ENCODE measurements at places on chromosomes 2 and 18.

DNA sequence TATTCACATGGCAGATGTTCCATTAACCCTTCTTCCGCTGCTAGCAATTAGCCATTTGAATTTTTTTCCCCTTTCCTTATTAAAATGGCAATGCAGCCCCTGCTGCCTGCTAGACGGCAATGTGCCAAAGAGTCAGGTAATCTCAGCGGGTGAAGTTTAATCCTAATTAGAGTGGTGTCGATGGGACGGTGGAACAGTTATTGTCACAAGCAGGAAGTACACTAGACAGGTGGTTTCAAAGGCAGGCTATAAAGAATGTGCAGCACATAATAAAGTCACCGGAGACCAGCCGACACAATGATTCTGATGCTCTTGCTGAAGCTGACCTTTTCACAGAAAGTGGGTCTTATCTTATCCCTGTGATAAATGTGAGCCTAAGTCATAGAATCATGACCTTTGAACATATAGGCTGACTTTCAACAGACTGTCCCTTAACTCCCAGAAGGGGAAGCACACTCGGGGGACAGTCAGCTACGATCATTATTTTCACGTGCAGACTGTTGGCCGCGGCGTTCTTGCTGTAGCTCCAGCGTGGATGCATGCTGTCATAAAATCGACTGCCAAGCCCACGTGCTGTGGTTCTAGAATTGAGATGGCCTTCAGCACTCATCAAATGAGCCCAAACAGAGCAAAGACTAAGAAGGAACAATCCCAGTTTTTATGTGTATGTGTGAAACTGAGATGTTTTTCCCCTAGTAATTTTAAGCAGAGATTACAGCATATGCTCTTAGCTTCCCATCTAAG lies 926.2 kb upstream of the SOX11 start:
- DNase-seq: no peak

DNA sequence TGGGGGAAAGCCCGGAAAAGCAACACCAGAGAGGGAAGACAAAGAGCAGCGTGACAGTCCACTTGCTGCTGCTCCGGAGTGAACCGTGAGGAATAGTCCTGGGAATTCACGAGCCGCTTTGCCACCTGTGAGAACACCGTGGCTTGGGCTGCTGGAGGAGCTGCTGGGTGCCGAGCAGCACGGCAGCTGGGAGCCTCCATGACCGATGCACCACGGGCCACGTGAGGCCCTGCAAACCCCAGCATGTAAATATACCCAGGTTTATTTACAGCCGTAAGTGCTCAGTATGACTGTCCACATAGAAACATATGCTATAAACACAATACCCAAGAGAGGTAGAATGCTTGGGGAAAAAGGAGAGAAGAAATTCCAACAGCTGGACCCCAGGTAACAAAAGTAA lies 65.1 kb downstream of the SMIM21 start:
- no peak for DNase-seq

DNA sequence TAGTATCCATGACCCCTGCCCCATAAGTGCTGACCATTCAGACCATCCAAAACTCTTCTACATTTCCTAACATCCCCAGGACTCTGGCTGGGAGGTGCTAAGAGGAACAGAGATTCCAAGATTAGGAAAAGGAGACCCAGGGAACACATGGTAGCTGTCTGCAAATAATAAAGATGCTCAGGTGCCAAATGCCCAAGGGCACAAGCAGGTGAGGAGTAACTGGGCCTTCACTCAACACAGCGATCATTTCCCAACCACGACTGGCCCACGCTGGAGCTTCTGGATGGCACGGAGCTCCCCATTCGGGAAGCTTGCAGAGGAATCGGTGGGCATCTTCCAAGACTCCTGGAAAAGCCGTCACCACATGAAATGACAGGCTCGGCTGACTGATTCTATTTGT lies 255.9 kb upstream of the SMIM21 start:
- DNase-seq: no peak

- no peak for DNase-seq
Measured at GRCh38 chr18:79819064-79819967, 21.6 kb downstream of the KCNG2 start.

DNA sequence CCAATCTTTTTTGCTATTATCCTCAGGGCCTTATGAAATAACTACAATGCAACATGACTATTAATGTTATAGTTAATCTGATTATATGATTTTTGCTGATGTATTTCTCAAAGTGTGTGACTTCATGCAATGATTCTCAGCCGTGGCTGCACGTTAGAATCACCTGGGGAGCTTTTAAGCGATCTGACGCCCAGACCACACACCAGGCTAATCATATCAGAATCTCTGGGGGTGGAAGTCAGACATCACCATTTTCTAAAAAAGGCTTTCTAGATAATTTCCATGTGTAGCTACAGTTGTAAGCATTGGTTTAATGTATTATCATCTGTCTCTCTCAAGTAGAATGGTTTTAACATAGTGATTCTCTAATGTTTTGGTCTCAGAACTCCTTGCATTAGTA lies 5.5 kb upstream of the QPCT start:
- no peak for DNase-seq

DNA sequence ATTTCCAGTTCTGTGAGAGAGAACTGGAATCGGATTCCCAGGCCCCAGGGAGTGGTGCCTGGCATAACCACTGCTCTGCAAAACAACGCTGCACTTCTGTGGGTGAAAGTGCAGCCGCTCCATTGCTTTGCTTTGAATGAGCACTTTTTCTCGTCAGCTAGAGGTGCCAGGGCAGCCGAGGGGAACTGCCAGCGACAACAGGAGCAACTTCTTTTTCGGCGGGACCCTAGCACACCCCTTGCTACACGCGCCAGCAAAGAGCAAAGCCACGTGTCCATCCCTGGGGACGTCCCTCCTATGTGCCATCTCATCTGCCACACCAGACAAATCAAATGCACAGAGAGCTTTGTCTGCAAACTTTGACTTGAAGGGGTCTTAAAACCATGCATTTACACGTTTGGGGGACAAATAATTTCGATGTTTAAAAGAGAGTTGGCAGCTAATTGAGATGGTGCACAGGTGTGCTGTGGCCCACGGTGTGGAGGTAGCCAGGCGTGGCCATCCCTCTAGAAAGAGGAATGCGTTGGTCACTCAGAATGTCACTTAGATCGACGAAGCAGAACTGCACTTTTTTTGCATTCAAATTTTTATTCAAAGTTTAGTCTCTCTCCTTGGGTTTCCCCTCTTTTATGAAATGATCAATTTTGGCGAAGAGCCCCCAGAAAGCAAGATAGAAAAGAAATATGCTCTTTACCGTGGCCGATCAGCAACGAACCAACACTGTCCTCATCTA lies 151.8 kb downstream of the MBP start:
- no peak for DNase-seq

DNA sequence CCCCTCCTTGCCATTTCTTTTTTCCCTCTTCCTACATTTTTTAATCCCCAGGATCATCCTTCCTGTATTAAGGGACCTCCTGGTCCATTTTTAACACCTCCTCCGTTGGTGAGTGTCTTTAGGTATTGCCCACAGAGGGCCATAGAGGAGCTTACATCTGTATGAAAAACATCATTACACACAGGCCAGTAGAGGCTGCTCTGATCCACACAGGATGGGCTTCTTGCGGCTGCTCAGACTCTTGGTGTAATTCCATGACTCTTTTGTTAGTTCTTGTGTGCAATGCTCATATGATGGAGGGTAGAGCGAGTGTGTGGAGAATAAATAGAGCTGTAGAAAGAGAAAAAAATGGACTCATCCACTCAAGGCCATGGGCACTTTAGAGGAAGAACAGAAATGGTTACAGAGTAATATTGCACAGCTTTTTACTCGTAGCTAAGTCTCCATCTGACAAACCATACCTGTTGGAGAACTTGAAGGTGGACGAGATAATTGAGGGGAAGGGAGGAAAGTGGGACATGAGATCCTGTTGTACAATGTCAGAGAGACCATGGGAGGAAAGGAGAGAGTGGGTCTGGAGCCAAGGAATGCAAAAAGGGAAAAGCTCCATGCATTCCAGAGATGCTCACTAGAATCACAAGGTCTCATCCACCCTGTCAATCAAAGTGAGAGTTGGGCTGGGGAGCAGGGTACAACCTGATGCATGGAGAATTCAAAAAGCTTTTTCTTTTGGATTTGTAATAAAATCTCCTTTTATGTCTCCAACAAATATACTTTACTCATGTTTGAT lies 129.7 kb upstream of the TNP1 start:
- DNase-seq: no peak

DNA sequence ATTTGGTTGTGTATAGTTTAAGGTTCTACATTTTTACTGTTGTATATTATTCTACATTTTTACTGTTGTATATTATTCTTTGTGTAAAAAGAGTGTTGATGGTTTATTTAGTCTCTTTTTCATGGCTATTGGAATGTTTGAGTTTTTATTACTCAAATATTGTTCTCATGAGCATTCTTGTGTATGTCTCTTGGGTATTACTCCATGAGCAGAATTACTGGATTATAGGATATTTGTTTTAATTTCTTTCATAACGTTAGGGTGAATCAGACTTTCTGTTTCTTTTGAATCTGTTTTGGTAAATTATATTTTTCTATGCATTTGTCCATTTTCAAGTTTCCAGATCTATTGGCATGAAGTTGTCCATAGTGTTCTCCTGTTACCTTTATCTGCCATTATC lies 111.6 kb downstream of the DYNAP start:
- DNase-seq: no peak

DNA sequence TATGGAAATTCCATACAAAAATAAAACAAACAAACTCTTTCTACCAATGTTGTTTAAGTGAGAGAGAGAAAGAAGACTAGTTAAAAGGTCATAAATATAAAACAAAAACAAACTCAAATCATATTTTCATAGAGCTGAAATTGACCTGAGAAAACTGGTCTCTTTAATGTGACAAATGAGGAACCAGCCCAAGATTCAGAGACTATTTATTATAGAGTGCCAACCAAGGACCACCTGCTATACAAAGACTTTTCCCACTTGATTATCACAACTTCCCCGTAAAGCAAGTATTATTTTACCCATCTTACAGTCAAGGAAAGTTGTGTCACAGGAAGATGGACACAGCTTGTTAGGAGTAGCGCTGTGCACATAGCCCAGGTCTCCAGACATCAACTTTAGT lies 13.3 kb downstream of the ANKRD44 start:
- DNase-seq: no peak

DNA sequence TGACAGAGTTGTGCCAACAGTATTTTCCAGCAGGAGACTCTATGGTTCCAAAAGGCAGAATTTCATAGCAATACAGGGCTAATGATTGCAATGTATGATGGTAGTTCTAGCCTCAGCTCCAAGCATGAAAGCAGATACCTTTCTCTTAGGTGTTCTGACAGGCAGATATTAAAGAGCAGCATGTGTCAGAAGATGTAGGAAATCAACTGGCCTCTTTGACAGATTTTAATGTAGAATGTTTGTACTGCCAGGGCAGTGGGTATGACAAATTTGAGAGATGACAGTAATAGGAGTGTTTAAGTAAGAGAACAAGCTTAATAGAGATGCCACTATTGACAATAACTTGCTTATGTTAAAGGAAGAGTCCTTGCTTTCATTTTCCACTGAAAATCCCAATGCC lies 21.5 kb upstream of the VWC2L start:
- no peak for DNase-seq

- DNase-seq: no peak
Measured at GRCh38 chr2:19751631-19752030, 150.2 kb downstream of the TTC32 start.

DNA sequence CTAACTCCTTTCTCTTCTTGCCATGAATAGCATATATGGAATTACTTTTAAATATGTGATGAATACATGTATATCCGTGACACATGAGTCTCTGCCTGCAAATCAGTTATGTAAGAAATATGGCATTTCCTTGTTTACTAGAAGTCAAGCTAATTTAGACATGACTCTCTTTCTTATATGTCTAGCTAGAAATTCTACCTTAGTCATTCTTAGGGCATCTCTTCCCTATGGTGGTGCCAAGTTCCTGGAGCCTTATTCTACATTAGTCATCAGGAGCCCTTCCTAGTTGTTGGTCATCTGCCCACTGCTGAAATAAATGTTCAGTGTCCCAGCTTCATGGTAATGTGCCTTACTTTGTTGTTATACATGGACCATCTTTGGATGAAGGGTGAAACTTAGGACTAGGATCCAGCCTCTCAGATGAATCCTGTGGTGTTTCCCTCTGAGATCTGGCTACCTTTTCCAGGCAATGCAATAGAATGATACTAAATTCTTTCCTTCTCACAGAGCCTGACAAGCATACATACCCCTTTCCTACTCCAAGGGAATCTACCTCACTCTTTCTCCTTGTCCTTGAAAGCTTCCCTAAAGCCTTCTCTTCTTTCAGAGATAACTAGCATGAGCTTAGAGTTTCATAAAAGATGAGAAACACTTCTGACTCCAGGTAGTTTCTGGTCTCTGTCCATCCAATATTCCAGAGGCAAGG lies 415.3 kb upstream of the VWC2L start:
- no peak for DNase-seq

DNA sequence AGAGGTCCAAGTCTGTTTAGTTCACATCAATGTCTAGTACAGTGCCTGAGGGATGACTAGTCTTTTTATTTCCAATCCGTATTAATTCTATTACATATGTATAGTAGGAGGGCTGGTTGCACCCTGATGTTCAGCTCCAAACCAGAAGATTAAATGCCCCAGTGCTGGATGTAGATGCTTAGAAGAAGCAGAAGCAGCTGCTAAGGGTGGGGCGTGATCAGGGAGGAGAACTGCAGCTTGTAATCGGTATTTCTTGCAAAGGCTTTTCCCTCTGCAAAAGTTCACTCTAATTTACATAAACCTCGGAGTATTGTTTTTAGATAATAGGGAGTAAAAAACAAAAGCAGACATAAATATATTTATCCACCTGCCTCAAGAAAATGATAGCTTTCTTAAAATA lies 145.3 kb upstream of the ITGA4 start:
- DNase-seq: no peak

- DNase-seq: no peak
Measured at GRCh38 chr2:151972241-151973012, 126.4 kb downstream of the CACNB4 start.

DNA sequence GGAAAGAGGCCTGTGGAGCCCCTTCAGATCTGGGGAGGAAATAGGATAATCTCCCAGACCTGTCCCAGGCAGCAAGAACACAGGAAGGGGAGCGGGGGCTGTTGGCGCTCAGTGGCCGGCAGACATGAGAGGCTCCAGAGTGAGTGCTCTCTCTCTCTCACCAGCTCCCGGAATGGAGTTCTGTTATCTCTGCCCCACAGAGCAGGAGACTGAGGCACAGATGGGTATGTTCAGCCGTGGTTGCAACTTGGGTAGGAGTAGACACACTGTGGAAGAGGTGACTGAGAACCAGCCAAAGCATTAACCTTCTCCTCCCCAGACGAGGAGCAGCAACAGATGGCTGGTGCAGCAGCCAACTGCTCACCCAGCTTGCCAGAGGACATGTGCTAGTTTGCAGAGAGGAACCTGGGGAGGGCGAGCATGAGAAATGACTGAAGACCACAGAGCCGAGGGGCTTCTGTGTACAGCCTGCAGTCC lies 82.0 kb downstream of the NRP2 start:
- DNase-seq: no peak

DNA sequence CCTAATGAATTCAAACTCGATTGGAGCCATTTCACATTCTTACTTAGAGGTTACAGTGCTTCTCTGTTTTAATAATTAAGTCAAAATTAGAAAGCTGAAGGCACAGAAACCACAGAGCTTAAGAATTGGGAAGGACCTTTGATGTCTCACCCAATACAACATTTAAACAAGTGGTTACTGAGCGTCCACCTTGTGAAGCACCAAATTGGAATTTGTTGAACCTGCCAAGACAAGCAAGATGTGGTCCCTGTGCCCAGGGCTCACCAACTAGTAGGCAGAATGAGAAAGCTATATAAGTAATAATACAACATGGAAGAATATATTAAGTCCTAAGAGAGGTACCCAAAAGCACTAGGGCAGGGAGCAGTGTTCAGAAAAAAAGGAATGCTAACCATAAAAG lies 64.5 kb upstream of the NPAS2 start:
- no peak for DNase-seq

Data from stimulated activated CD8-positive, alpha-beta memory T cell treated with anti-CD3 and anti-CD28 coated beads, Interleukin-7, amount 100 ng/mL, for 48 hours (primary cell).